Stimulated activated CD8-positive, alpha-beta memory T cell treated with anti-CD3 and anti-CD28 coated beads, Interleukin-4, amount 100 ng/mL, for 4 hours (primary cell): ENCODE measurements at places on chromosomes 6 and 20.

DNA sequence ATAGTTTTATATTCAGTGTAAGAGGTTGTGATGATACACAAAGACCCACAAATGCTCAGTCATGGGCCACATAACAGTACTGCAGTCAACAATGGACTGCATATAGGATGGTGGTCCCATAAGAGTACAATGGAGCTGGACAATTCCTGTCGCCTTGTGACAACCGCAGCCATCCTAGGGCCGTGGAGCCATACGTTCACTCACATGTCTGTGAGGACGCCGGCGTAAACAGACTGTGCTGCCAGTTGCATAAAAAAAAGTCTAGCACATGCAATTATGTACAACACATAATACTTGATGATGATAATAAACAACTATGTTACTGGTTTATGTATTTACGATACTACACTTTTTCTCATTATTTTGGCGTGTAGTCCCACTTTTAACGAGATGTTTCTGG, 30.9 kb downstream of the BFSP1 start:
- no peak for DNase-seq

DNA sequence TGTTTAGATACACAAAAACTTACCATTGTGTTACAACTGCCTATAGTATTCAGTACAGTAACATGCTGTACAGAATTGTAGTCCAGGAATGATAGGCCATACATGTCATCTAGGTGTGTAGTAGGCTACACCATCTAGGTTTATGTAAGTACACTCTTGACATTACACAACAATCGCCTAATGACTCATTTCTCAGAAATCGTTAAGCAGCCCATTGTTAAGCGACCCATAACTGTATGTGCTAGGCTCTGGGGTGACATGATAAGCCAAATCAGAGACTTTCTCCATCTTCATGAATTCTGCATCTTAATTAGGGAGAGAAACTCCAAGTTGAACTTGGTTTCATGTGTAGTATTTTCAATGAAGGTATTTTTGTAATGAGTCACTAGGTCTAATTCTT, 17.2 kb downstream of the STK35 start:
- DNase-seq = no peak

DNA sequence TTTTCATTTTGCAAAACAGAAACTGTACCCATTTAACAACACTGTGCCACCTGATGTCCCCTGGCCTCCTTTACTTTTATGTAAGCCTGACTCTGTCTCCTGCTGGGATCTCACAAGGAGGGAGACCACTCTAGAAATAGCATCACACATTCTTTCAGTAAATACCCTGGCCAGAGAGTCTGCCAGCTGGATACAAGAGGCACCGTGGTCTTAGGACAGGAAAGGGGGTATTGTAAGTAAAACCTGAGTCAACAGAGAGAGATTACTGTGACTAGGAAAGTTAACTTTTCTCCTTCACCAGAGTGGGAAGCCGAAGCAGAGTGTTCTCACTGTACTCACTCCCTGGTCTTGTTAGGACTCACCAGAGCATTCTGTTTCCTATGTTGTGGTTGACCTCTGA, 27.8 kb downstream of the CMTR1 start:
- no peak for DNase-seq

DNA sequence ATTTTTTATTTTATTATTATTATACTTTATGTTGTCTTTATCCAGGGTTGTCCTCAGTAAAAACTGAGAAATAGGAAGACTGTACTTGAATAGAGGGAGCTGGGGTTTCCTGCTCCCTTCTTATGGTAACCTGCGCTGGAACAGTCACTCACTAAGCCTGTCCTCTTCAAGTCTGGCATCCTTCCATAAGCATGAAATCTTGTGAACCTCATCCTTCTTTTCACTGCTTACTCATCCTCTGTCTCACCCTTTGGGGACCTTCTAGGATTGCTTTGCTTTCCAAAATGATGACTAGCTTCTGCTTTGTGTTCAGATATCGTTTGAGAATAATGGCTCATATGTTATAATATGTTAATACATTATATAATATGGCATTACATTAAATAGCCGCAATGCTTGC, 90.6 kb downstream of the C6orf118 start:
- DNase-seq = no peak

GRCh38 chr6:52139985-52140680, 46.0 kb upstream of the IL17A start:
- no peak for DNase-seq

DNA sequence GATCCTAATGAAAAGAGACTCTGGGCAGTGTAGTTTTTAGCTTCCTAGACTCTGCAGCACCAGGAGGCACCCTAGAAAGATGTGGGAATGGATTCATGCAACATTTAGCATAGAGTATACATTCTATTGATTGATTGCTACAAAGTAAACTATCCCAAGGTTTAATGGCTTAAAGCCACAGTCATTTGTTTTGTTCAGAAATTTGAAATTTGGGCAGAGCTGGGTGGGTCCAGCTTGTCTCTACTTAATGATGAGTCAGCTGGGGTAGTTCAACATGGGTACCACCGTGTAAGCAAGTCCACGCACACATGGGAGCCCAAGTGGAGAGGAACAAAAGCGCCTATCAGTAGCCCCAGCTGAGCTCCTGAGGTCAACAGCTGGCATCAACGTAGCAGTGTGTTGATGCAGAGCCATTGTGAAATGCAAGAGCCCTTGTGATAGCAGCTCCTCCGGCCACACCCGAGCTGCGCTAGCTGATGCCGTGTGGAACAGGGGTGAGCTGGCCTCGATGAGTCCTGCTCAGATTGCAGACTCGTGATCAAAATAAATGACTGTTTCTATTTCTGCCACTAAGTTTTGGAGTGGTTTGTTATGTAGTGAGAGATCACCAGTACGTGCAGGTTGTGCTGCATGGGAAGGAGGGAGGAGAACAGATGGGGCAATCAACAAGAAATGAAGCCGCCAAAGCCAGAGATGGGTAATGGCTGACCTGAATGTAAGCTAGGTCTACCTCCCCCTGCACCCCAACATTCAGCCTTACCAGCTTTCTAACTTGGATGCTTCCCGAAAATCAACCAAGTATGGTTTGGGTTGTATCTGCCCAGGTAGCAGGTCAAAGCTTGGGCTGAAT, 45.7 kb upstream of the TRAF3IP2 start:
- no peak for DNase-seq

GRCh38 chr6:82097676-82098075, 149.9 kb downstream of the IBTK start:
- no peak for DNase-seq

DNA sequence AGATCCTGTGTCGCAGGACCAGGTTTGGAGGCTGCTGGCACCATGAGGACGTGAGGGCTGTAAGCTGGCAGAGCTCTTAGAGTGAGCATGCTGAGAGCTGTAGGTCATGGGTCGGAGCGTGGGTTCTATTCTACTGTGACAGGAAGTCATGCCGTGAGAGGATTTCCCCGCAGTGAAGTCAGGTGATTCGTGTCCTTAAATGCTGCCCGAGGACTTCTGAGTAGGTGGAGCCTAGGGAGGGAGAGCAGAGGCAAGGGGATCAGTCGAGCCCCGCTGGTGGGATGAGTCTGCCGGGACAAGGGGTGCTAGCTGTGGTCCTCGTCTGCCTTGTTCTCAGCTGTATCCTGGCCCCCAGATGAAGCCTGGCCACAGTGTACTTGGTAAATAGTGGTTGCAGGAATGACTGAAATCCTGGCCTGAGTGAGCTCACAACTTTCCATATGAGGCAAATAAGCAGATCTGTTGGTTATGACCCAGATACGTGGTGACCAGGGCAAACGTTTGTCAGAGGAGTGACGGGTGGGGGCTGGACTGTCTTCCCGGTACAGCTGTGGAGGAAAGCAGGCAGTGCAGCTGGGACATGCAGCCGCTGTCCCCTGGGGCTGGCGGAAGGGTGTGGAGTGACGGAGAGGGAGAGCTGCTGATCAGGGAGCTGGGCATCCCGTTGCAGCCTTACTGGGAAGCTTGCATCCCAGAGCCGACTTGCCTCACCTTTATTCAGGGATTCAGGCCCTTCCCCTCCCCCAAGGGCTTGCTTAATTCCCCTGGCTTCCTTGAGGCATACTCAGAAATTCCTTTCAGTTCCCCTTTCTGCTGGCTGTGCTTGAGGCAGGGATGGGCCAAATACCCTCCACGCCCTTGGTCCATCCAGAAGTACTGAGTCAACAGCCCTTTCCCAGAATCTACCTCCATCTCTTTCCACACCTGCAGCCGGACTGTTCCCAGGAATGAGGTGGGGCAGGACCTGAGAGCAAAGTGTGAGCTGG, 250.9 kb upstream of the RREB1 start:
- DNase-seq = peak; percentile 6

GRCh38 chr20:34472246-34472925, 43.8 kb upstream of the DYNLRB1 start:
- DNase-seq = no peak

- no peak for DNase-seq
These were observed 319.3 kb downstream of the PKHD1 start for GRCh38 chr6:51768087-51768486.

GRCh38 chr6:42791706-42792320, 10.0 kb downstream of the BICRAL start:
- no peak for DNase-seq

GRCh38 chr20:8670893-8671215, 398.0 kb upstream of the PLCB4 start:
- DNase-seq = no peak

GRCh38 chr6:11700118-11700718, 78.4 kb downstream of the ADTRP start:
- no peak for DNase-seq
